ENCODE measurements at places on chromosomes 12 and 14.

GRCh38 chr12:18681818-18682217 lies 56.0 kb downstream of the PLCZ1 start:
- DNase-seq, result no peak

GRCh38 chr12:109432431-109432830 lies 44.7 kb downstream of the KCTD10 start:
- no peak for DNase-seq

DNA sequence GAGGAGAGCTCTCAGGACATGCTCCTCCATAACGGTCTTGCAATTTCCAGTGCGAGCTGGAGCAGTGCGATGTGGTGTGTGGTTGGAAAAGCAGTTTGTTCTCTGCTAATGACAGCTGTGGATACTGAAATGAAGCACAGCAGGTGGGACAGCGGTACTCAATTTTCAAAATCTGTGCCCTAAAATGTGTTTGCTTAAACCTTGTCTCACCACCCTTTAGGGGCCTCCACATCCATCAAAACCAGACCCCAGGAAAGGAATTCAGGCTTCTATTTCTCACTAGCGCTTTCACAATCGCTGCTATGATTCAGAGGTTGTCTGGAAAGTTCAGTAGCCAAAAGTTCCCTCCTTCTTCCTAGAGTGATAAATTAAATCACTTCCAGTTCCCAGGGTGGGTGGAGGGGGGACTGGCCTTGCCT lies 440.8 kb downstream of the EGLN3 start:
- no peak for DNase-seq

DNA sequence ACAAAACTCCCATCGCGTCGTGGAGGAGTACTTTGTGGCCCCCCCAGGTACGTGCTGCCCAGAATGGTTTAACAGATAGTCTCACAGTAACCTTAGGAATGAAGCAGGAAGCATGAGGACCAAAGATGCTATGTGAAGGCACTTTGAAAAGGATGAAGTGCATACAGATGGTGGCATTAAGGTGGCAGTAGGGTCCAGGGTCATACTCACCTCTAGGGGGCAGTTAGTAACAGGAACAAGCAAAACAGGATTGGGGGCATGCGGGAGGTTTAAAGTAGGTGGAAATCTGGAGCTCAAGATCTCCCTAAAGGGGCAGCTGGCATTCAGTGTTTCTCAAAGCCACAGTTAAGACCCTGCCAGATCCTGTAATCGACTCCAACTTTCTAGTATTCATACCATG lies 10.9 kb downstream of the GATC start:
- DNase-seq, result no peak
